Spinal cord (tissue), 10 donors: ENCODE measurements at places on chromosomes 5 and 9.
A peak's percentile ranks its signal among the peaks of the same experiment; 100 is the strongest.

DNA sequence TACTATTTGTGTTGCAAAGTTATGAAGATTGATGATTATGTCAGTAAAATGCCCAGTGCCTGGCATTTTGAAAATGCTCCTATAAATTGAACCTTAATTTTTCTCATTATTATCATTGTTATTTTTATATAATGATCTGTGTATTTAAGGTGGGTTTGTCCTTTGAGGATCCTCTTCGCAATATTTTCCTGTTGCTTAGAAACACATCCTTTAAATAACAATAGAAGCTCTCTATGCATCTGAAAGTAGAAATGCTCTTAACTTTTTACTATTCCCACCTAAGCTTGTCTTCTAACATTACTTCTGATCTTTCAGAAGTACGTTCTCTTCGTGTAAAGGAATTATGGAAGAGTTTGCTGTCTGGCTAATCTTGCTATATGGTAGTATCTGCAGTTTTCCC, 214.7 kb upstream of the TLX3 start:
- H3K4me1 ChIP-seq: no peaks in the 10 kb centered on the region
- no peak for DNase-seq
- H3K27me3 ChIP-seq: no peaks in the 10 kb centered on the region
- no peaks in the 10 kb centered on the region for H3K36me3 ChIP-seq

- H3K27me3 ChIP-seq: no peaks in the 10 kb centered on the region
- H3K36me3 ChIP-seq: peaks cover 26% of the 10 kb centered on the region
- no peak overlapping the region for H3K4me3 ChIP-seq
- peaks cover 40% of the 10 kb centered on the region for H3K4me1 ChIP-seq
- peak overlapping the region; percentile 73 for H3K27ac ChIP-seq
Measured at GRCh38 chr9:114238891-114239875, 83.7 kb upstream of the ORM1 start.

- H3K4me3 ChIP-seq: no peak overlapping the region
- H3K27me3 ChIP-seq: no peaks in the 10 kb centered on the region
- no peak for DNase-seq
- no peak overlapping the region for H3K27ac ChIP-seq
Measured at GRCh38 chr5:145743396-145744061, 91.6 kb downstream of the PRELID2 start.

GRCh38 chr9:137672907-137673791, 54.3 kb downstream of the EHMT1 start:
- peaks cover 27% of the 10 kb centered on the region for H3K4me1 ChIP-seq
- no peak overlapping the region for H3K27ac ChIP-seq
- DNase-seq: peak; percentile 86
- no peaks in the 10 kb centered on the region for H3K27me3 ChIP-seq
- peaks cover 20% of the 10 kb centered on the region for H3K36me3 ChIP-seq
- H3K4me3 ChIP-seq: no peak overlapping the region

DNA sequence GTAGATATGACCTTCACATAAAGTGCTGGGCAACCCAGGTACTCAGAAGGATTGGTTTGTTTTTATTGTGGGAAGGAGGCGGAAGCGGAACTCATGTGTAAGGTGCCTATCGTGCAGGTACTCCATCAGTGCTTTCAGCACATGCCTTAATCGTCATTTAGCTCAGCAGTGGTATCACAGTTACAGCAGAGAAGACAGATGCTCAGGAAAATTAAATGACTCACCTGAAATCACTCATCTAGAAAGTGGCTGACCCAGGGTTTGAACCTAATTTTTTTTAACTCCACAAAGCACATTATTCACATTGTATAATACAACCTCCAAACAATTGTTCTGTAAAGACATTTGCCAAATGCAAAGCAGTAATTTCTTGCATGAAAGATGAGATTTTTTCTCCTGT, 2.2 kb downstream of the C5orf46 start:
- no peak overlapping the region for H3K27ac ChIP-seq
- no peaks in the 10 kb centered on the region for H3K4me1 ChIP-seq
- no peaks in the 10 kb centered on the region for H3K27me3 ChIP-seq
- no peaks in the 10 kb centered on the region for H3K36me3 ChIP-seq
- no peak for DNase-seq
- no peak overlapping the region for H3K4me3 ChIP-seq

DNA sequence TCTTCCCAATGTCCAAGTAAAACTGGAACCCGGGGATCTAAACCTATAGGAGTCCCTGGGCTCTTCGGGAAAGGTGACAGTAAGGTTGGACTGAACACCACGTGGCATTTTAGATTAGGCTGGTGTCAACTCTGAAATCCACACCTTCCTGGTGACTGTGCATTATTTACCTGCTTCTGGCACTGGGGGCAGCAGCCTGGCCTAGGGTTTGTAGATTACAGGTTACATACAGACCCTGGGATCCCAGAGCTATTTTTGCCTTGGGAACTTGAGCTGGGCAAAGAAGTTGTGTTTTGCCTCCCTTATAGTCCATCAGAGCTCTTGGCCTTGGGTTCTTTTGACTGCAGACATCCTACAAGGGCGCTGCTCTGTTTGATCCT, 173.2 kb downstream of the DAB2IP start:
- H3K36me3 ChIP-seq: peaks cover 9% of the 10 kb centered on the region
- no peak overlapping the region for H3K4me3 ChIP-seq
- no peaks in the 10 kb centered on the region for H3K27me3 ChIP-seq
- DNase-seq: no peak
- H3K27ac ChIP-seq: no peak overlapping the region

DNA sequence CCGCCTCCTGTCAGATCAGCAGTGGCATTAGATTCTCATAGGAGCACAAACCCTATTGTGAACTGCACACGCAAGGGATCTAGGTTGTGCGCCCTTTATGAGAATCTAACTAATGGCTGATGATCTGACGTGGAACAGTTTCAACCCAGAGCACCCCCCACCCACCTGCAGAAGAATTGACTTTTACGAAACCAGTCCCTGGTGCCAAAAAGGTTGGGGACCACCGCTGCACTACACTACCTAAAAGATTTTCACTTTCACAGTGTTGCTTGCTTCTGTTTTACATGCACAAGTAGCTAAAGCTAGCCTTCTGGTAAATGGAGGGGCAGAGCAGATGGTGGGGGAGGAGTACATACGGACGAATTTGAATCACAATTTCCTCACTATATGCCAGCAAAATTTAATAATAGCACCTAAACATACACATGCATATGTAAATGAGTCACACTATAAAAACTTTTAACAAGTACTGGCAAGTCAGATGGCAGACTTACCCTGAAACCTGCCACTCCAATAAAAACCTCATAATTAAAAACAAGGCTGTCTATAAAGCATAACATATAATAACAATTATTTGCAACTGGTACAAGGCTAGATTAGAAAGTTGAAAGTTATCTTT, 24.0 kb upstream of the CDKN2B start:
- no peak overlapping the region for H3K4me3 ChIP-seq
- H3K27me3 ChIP-seq: no peaks in the 10 kb centered on the region
- DNase-seq: no peak
- H3K27ac ChIP-seq: no peak overlapping the region

DNA sequence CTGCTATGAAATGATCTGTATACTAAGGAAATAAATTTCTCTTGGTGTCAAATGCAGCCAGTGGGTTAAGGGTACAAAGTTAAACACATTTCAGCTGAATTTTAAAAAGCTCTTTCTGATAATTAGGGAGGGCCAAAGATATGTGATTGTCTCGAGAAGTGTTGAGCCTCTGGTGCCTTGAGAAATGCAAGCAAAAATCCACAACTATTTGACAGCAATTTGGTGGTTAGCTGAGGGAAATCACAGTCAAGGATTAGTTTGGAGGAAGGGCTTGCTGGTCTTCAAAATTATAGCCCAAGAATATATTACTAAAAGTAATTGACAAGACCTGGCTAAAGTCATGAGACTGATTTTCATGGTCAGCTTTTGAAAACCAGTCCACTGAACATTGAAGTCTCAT, 255.7 kb upstream of the PPP1R2B start:
- H3K36me3 ChIP-seq: no peaks in the 10 kb centered on the region
- DNase-seq: no peak
- H3K27me3 ChIP-seq: no peaks in the 10 kb centered on the region
- H3K27ac ChIP-seq: no peak overlapping the region
- no peak overlapping the region for H3K4me3 ChIP-seq

DNA sequence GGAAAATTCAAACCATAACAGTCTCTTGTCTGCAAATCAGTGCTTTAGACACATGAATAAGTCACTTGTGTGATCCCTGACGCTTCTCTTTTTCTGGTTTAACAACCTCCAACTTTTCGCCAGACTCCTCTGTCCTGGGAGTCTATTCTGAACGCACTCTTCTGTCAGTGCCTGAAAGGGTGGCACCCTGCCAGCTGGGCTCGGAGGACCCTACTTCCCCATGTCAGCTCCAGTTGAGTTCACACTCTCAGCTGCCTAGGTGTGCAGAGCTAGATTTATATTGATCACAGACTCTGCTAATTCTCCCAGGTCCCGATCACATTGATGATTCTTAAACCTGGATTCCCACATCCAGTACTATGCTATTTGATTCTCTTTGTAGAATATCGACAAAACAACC, 649.1 kb downstream of the BNC2 start:
- no peaks in the 10 kb centered on the region for H3K36me3 ChIP-seq
- no peak overlapping the region for H3K4me3 ChIP-seq
- peaks cover 10% of the 10 kb centered on the region for H3K4me1 ChIP-seq

DNA sequence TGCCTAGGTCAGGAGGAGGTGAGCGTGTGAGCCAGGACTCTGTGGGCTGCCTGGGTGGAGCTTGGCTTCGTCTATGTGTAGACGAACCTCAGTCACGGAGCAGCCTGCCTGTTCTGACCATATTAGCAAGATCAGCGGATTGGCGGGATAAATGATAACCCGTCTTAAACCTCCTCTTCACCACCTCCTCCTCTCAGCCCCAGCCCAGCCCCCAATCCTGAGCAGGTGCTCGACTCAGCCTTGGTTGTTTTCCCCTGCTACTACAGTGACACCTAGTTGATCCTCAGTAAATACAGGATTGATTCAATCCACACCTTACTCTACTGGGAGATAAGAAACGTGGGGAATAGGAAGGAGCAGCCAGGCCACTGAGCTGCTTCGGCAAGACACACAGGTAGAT, 286.1 kb downstream of the IRX2 start:
- peaks cover 2% of the 10 kb centered on the region for H3K4me1 ChIP-seq
- peaks cover 5% of the 10 kb centered on the region for H3K27me3 ChIP-seq
- no peak overlapping the region for H3K4me3 ChIP-seq
- H3K27ac ChIP-seq: no peak overlapping the region

DNA sequence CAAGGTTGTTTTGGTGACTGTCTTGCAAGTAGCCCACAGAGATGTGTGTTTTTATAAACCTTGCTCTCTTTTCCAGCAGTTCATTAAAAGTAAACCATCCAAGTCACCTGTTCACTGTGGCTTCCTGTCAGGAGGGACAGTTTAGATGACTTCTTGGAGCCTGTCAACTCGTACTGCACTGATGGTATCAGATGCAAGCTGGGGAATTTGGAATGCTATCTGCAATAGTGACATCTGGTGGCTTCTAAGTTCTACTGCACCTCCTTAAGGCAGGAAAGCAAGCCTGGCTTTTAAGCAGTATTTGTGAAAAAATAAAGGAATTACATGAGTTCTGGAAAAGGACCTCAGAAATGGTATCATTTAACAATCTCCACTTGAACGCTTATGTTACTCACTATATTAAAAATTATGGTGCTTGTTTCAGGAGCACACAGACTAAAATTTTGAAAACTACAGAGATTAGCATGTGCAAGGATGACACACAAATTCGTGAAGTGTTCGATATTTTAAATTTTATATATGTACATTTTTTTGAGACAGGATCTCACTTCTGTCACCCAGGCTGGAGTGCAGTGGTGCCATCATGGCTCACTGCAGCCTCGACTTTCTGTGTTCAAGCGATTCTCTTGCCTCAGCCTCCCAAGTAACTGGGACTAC, 164.0 kb downstream of the TTC39B start:
- no peak overlapping the region for H3K4me3 ChIP-seq
- no peak overlapping the region for H3K27ac ChIP-seq
- H3K4me1 ChIP-seq: no peaks in the 10 kb centered on the region
- H3K36me3 ChIP-seq: no peaks in the 10 kb centered on the region
- DNase-seq: peak; percentile 81

DNA sequence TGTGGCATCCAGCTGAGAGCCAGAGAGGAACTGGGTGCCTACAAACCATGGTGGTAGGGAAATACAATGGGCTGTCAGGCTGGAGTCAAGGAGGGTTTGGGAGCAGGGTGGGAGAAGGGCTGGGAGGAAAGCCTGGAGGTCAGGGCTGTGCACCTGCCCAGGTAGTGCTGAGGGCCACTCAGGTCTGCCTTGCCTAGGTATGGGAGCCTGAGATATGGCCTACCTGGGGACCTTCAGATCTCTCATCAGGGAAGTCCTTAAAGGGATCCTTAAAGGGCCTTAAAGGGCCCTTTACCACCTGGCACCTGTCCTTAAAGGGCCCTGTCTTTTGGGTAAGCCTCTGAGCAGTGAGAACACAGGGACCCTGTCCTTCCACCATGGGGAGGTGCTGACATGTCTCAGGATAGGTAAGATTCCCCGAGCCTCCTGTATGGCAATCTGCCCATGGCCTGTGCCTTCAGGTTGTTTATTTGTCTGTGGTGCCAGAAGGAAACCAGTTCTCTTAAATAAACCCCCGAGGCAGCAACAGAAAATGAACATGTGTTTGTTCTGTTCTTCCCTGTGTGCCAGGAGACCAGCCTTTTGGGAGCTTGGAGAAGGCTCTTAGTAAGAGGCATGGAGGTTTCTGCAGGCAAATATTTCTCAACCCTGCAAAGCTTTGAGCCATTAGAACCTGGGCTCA, 23.3 kb downstream of the SLC25A48 start:
- no peaks in the 10 kb centered on the region for H3K27me3 ChIP-seq
- H3K27ac ChIP-seq: no peak overlapping the region
- no peak for DNase-seq
- peaks cover 11% of the 10 kb centered on the region for H3K36me3 ChIP-seq
- peaks cover 6% of the 10 kb centered on the region for H3K4me1 ChIP-seq

DNA sequence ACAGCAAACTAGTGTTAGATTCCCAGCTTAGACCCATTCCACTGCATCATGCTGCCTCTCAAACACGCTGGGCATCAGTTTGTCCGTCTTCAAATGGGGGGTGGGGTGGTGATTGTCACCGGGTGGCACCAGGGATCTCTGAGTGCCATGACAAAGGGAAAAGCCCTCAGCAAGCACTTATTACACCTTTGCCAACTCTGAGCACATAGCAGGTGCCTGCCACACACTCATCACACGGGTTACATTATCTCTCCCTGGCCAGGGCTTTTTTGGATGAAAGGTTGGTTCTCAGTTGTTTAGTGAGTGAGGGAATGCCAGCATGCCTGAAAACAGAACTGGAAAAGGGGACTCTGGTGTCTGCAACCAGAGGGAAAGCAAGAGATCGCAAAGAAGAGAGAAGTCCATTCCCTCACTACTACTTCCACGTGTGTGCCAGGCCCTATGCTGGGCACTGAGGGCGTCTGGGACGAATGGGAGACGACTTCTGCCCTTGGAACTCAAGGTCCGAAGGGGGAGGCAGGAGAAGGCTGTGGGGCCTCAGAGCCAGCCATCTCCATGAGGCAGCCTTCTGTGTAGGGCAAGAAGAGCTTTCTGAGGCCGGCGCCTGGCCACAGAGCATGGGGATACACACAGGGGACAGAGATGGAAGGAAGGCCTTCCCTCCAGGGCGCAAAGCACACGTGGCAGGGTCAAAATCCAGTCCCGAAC, 48.9 kb downstream of the PAX5 start:
- no peak overlapping the region for H3K4me3 ChIP-seq
- DNase-seq: no peak
- no peaks in the 10 kb centered on the region for H3K36me3 ChIP-seq
- peaks cover 88% of the 10 kb centered on the region for H3K27me3 ChIP-seq
- no peak overlapping the region for H3K27ac ChIP-seq
